ENCODE measurements at places on chromosomes 7 and 10.

GRCh38 chr10:6361869-6362268 is 159.1 kb downstream of the PFKFB3 start:
- DNase-seq, result no peak

GRCh38 chr10:79981450-79982361 is 32.8 kb upstream of the SFTPD start:
- no peak for DNase-seq

DNA sequence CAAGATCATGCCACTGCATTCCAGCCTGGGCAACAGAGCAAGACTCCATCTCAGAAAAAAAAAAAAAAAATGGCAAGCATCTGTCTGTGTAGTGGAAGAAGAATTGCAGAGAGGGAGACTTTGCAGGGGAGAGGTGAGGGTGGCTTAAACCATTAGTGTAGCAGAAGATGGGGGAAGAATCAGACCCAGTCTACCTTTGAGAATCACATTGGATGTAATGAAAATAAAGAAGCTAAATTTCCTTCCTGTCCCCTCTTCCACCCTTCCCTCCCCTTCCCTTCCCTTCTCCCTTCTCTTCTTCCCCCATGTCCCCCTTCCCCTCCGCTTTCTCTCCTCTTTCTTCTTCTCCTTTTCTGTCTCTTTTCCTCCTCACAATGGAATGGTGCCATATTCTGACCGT is 180.8 kb upstream of the SVIL start:
- DNase-seq, result no peak

DNA sequence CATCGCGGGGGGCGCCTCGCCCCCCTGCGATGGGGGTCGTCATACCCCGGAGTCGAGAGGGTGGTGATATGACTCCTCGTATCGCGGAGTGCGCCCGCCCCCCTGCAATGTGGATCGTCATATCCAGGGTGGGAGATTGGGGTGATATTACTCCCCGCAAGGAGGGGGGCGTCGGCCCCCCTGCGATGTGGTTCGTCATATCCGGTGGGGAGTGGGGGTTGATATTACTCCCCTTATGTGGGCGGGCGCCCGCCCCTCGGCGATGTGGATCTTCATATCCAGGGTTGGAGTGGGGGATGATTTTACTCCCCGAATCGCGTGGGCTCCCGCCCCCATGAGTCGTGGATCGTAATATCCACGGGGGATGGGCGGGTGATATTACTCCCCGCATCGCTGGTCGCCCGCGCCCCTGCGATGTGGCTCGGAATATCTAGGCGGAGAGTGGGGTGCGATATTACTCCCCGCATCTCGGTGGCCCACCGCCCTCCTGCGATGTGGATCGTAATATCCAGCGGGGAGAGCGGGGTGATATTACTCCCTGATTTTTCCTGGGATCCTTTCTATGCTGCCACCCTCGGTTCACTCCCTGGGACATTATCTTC is 36.9 kb downstream of the MEIG1 start:
- DNase-seq, result no peak

GRCh38 chr10:73253225-73253555 is 746 bp upstream of the MRPS16 start:
- no peak for DNase-seq

- DNase-seq, result no peak
Observed at GRCh38 chr10:131250454-131251145, 60.9 kb downstream of the TCERG1L start.

Measured in esophagus squamous epithelium (tissue), 5 donors.